ENCODE measurements at places on chromosomes 2 and 18.
A peak's percentile ranks its signal among the peaks of the same experiment; 100 is the strongest.

DNA sequence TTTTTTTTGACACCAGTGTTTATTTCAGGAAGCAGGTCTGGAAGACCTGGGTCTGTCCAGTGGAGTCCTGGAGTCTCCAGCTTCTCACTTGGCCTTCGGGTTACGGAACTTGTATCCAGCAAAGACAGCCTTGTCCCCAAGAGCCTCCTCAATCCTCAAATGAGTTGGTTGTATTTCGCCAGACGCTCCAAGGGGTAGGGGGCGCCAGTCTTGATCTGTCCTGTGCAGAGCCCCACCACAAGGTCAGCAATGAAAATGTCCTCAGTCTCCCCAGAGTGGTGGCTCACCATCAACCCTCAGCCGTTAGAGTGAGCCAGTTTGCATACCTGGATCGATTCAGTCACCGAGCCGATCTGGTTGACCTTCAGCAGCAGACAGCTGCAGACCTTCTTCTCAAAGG is 21.9 kb downstream of the ASXL2 start:
- DNase-seq: no peak

GRCh38 chr2:5330961-5331360 is 361.2 kb upstream of the SOX11 start:
- no peak for DNase-seq

DNA sequence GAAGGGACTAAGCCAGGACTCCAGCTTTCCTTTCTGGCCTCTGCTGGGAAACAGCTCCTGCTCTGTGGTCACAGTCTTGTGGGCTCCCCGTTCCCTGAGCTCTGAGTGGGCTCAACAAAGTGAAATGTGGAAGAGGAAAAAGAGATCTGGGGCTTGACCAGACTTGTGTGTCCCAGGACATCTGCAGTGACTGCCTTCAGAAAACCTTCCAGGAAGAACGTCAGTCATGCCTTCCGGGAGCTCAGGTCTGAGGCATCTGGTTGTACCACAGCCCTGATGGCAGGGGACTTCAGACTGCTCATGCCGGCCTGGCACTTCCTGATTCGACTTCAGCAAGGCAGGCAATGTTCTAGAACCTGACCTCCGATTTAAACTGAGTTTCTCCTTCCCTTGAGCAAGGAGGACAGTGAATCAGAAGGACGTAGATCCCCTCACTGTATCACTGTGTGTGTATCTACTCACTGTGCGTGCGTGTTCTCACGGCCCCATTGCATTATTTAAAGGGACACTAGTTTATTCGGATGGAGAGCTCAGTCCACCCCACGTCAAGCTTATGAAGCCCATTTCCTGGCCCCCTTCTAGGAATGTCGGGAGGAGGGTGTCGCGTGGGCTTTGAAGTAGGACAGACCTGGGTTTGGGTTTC is 548 bp upstream of the FBLN7 start:
- peak; percentile 4 for DNase-seq

DNA sequence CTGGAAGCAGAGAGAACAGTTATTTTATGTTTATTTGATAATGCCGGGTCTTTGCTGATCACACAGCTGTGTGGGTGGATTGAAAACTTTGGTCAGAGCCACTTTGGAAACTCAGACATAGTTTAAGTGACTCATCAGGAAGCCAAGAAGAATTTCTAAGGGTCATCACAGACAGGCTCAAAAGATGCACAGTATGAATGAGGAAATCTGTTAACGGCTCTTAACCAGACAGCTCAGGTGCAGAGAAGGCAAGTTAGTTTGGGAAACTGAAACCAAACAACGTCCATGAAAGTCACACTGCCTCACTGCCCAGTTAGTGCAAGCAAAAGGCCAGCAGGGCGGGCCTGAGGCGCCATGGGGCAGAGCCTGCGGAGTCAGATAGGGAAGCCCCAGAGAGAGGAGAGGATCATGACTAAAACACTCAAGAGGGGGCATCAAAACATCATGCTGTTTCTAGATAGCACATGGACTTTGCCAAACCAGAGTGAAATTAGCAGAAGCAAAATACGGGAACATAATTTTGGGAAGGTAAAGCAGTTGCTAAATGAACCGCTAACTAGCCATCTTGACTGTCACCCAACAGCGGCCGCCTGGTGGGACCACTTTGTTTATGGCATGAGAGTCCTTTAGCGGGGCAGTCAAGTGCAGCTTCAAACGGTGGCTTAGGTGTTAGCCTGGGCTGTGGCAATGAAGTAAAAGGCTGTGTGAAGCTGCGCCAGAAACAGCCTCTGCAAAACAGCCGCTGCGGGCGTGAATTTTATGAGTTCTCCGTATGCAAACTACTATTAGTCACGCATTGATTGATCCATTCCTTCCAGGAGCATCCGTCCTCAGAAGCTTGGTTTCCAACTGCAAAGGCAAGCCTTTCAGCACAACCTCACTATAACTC is 101.2 kb downstream of the KCTD18 start:
- no peak for DNase-seq

DNA sequence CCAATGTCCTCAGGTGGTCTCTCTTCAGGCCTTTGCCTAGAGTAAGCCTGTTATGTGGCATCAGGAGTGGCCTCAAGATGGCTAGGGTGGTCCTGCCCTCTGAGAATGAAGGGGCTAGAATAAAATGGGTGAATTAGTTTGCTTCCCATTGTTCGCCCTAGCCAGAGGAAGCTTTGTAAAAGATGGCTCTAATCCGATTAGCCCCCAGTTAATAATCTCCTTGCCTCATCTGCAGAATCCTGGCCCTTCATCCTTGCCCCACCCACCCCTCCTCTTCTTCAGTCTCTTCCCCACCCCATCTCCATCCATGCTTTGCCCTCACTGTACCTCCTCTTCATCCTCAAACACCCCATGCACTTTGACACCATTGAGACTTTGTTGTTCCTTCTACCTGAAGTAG is 57.4 kb upstream of the LGALSL start:
- no peak for DNase-seq

- no peak for DNase-seq
Observed at GRCh38 chr2:235573331-235574221, 79.7 kb downstream of the AGAP1 start.

- no peak for DNase-seq
Observed at GRCh38 chr2:235498541-235498940, 4.7 kb downstream of the AGAP1 start.

DNA sequence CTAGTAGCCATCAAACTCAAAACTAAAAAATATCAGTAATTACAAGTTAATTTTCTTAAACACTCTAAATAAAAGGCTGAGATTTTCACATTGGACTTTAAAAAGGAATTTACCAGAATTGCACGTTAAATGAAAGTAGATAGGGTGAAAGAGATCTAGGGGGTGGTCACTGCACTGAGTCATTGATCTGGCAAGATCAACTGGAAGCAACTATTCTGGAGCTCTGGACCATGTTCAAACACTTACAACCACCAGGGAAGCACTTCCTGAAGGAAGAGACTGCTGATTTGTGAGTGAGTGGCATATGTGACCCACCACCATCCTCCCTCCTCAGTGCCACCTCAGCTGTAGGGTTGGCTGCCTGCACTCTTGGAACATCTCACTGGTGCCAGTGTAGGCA is 111.8 kb downstream of the UGGT1 start:
- no peak for DNase-seq

DNA sequence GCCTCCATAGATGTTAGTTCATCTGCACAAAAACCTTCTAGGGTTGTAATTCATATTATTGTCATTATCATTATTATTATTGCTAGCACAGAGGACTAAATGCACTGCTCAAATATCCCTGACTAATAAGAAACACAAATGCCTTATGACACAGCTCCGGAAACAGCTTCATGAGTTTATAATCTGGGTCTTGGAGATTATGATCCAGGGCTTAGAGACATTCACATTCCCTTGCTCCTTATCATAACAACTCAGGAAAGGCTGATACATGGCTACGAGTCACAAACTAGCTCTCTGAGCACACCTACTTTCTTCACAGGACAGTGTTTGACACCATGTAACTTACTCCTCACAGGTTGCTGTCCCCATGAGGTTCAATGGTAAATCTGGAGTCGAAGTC is 102.2 kb upstream of the TTC39C start:
- DNase-seq: no peak

DNA sequence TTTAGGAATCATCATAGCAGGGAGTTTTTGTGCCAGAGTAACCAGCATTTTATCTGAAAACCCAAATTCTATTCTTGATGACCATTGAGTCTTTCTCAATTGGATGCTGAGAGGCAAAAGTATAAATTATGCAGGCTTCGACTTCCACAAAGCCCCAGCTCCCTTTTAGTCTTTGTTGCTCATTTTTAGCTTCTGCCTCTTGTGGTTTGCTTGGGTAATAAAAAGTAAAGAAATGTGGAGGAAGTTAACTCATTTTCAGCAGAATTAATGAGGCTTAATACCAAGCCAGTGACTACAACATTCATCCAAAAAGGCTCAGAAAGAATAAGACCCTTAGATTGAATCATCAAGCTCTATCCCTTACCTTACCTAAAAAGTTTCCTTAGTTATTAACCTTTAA is 18.6 kb downstream of the ERMN start:
- no peak for DNase-seq

GRCh38 chr2:233412405-233412804 is 58.1 kb downstream of the DGKD start:
- no peak for DNase-seq

- no peak for DNase-seq
Observed at GRCh38 chr2:152407204-152407721, 72.3 kb downstream of the FMNL2 start.

GRCh38 chr2:234981197-234982095 is 29.6 kb downstream of the SH3BP4 start:
- DNase-seq: peak; percentile 87

- no peak for DNase-seq
Observed at GRCh38 chr18:36095936-36096519, 28.7 kb upstream of the RPRD1A start.

GRCh38 chr2:144516981-144517865 is 2.7 kb downstream of the ZEB2 start:
- peak; percentile 44 for DNase-seq

GRCh38 chr2:42566837-42567321 is 1.6 kb upstream of the MTA3 start:
- no peak for DNase-seq

GRCh38 chr2:164335947-164336346 is 285.3 kb downstream of the GRB14 start:
- no peak for DNase-seq

GRCh38 chr2:100831158-100831750 is 11.3 kb downstream of the NPAS2 start:
- DNase-seq: no peak

DNA sequence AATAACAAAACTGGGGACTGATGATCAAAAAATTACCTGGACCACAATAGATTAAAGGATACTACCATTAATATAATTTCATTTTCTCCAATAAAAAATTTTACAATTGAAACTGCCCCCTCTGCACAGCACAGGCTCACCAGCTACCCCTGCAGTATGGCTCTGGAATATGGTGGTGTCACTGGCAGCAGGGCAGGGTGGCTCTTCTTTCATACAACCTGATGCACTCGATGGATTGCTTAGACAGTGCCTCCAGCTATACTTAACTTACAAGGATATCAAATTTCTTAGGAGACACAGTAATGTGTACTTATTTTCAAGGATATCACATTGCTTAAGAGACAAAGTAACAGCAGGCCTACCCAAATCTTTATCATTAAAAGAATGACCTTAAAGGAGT is 124.0 kb downstream of the PRELID3A start:
- DNase-seq: no peak

DNA sequence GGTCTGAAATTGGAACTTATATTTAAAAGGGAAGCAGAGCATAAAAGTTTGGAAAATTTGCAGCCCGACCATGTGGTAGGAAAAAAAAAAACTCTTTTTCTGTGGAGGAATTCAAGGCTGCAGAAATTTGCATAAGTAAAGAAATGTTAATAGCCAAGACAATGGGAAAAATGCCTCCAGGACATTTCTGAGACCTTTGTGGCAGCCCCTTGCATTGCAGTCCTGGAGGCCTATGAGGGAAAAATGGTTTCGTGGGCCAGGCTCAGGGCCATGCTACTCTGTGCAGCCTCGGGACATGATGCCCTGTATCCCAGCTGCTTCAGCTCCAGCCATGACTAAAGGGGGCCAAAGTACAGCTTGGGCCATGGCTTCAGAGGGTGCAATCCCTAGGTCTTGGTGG is 71.9 kb upstream of the SLC16A14 start:
- no peak for DNase-seq

DNA sequence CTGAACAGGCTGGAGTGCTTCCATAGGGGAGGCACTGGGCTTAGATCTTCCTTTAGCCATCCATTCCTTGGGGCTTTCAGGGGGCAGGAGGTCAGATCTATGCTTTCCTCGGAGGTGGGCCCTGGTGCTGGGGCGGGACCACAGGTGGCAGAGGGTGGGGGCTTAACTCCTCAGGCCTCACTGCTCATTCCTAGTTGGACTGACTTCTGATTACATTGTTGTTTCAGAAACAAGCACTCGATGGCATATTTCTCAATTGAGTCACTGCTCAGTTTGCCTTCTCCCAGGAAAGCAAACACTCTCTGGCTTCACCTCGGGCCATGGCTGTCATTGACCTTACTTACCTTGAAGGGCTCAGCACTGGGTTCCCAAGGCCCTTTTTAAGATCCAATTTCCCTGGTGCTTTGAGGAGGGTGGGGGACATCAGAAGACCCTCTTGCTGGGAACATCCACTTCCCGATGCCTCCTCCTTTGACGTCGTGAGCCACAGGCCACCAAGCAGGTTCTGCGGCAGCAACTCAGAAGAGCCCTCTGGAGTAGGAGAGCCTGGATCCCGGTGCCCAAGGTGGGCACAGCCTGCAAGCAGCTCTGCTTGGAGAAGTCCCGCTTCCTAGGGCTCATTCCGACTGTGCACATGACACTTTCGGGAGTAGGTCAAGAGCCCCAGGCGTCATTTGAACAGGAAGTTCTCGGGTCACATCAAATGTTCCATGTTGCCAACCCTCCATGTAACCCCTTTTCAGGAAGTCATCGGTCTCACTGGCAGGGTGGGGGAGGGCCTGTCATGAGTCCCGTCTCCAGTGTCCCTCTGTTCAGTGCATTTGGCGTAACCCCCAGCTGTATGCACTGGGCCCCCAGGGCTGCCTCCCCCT is 40.6 kb downstream of the SDC1 start:
- no peak for DNase-seq

DNA sequence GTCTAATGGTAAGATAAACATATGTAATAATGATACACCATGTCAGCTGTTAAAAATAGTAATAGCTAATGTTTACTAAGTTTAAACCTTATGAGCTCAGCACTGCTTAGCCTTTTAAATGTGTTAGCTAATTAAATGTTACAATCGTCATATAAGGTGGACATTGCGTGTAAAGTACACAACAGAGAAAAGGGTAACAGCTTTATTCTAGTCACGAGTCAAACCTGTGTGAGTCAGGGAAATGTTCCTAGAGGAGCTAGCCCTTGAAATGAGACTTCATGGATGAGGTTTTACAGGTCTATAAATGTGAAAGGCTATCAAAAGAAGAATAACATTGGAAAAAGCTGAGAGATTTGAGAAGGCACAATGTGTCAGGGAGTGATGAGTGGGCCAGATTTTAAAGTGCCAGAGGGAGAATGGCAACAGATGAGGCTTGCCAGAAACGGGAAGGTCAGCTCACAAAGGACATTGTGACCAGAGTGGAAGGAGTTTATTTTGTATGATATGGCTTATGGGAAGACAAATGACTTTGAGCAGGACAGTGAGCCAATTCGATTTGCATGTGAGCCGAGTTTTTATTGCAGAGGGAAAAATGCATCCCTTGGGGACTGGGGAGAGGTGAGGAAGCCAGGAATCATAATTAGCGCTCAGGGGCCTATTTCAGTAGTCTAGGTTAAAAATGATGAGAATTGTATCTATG is 276.3 kb downstream of the CTNNA2 start:
- no peak for DNase-seq

GRCh38 chr18:12929477-12930083 is 18.2 kb upstream of the SEH1L start:
- DNase-seq: no peak

GRCh38 chr18:50924372-50924771 is 43.5 kb upstream of the ELAC1 start:
- no peak for DNase-seq
